ENCODE measurements at places on chromosomes 13 and 19. TPM values are rescaled to one million over a fixed set of nuclear protein-coding genes. Genes with fewer than 3 reads are reported as not detected.

PLK5 gene
- not detected for total RNA-seq

CHST8 gene
- 0.18 TPM for total RNA-seq

NLRP12 gene
- 1.3 TPM for total RNA-seq

FXYD1 gene
- total RNA-seq: not detected

CDC42EP5 gene
- total RNA-seq: 34.8 TPM

PRSS57 gene
- not detected for total RNA-seq

GAPDHS gene
- total RNA-seq: not detected

DIRAS1 gene
- total RNA-seq: not detected

Data from endothelial cell of coronary artery (primary cell).